Temporal lobe (tissue), 4 donors: ENCODE measurements at places on chromosomes 2 and 18. TPM values are rescaled to one million over a fixed set of nuclear protein-coding genes. Genes with fewer than 3 reads are reported as not detected.

The FAM161A gene
- 18.2 TPM for total RNA-seq

The LRP1B gene
- total RNA-seq, result 52.1 TPM

The KCNIP3 gene
- 3.0 TPM for total RNA-seq

The CPLX4 gene
- total RNA-seq, result under 0.01 TPM

The PROM2 gene
- total RNA-seq, result 0.98 TPM

The UGT1A10 gene
- total RNA-seq, result not detected

The CNTNAP5 gene
- 26.6 TPM for total RNA-seq

The LIMS1 gene
- total RNA-seq, result 9.1 TPM

The TTC27 gene
- total RNA-seq, result 21.4 TPM
